ENCODE measurements at places on chromosomes 2 and 18.

GRCh38 chr2:198321522-198322088 is 517.2 kb downstream of the PLCL1 start:
- DNase-seq = peak; percentile 57

DNA sequence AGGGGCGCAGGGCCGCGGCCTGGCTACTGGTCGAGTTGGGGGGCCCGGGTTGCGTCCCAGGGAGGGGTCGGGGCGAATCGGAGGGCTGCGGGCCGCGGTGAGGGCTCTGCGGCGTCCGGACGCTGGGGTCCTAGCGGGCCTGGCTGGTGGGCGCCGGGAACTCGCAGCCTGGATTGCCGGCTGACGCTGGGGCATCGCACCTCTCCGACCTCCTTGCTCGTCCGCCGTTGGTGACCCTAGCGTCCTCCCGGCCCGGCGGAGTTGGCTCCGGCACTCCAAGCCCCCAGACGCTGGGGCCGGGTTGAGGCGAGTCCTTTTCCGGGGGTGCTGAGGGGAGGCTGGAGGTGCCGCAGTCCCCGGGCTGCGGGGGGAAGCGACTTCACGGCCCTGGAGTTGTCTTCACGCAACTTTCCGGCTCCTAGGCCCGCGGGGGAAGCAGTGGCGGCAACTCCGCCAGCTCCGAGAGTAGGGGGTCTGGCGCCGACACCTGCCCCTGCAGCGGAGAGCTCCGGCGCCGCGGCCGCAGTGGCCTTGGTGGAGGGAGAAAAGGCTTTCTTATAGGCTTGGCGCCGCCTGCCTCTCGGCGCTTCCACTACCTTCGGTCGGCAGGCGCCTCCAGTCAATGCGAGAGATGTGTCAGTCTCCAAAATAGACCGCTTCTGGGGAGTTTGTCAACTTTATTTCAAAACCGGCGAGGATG is 70.3 kb downstream of the HAUS1 start:
- peak; percentile 71 for DNase-seq

GRCh38 chr2:135219226-135219625 is 167.1 kb downstream of the RAB3GAP1 start:
- no peak for DNase-seq

DNA sequence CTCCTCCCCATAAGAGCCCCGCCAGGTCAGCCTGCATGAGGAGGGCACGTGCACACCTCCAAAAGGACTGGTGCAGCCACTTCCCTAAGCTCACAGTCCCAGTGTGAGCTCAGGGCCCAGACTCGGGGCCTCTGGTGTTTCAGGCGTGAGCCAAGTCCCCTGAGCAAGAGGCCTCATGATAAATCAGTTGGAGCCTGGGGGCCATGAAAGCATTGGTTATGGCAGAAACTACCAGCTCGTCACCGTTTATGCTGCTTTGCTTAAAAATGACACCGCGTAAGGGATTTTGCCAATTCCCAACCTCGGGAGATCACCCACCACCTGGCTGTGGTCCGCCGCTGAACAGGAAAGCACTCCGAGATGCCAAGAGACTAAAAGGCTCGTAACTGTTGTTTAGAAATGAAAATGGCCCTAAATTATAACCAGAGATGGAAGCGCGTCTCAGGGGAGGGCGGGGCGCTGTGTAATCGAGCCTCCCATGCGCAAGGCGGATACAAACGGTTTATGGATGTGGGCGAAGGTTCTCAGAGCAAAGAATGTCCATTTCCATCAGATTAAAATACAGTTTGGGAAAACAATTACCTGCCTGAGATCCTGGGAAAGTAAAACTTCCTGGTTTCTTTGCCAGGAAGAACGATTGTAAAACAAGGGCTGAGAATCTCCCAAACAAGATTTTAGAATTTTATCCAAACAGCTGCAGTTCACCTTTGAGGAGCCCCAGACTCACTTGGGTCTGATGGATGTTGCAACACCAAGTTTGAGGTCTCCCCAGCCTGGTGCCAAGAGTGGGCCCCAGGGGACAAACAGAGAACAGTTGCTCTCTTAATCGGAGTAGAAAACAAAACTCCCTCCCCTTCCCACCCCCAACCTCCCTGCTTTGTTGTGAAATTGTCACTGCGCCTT is 141.4 kb downstream of the BCL2 start:
- DNase-seq = no peak

DNA sequence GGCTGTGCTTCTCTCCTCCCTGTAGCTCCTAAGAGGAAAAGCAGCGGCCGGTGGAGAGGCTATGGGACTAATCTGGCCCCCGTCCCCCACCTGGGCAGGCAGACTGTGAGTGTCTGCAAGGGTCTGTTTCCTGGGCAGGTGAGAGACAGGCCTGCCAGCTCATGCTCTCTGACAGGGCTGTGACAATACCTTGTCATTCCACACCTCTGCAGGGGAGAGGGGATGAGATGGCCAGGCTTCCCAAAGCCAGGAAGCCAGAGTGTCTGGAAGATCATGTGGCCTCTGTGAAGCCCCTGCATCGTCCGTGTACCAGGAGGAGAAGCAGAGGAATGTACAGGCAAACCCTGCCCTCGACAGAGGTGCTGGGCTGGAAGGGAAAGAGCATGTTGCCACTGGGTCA is 142.5 kb upstream of the GATA6 start:
- DNase-seq = peak; percentile 100

- peak; percentile 26 for DNase-seq
Measured at GRCh38 chr2:14330884-14331283, 301.6 kb upstream of the LRATD1 start.

DNA sequence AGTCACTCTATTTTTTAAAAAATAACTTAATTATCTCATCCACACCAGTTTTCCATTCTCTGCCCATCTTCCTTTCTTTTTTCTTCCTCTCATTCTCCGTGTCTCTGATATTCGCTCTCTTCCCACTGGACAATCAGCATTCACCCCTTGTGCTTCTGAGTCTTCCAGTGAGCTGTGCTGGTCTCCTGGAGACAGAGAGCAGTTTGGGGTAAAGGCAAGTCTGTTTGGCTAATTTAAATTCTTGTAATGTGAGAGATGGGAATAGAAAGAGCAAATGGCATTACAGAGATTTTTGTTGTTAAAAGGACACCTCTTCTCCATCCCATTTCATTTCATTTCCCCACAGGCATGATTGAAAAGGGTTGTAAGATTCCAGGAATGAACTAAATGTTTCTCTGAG is 107.5 kb downstream of the DTNA start:
- DNase-seq = no peak

- no peak for DNase-seq
Measured at GRCh38 chr18:75010689-75011088, 198.2 kb downstream of the PTGR3 start.

GRCh38 chr2:224984637-224985036 is 57.6 kb downstream of the DOCK10 start:
- no peak for DNase-seq

GRCh38 chr18:36828157-36828629 is 609 bp downstream of the TPGS2 start:
- peak; percentile 64 for DNase-seq

DNA sequence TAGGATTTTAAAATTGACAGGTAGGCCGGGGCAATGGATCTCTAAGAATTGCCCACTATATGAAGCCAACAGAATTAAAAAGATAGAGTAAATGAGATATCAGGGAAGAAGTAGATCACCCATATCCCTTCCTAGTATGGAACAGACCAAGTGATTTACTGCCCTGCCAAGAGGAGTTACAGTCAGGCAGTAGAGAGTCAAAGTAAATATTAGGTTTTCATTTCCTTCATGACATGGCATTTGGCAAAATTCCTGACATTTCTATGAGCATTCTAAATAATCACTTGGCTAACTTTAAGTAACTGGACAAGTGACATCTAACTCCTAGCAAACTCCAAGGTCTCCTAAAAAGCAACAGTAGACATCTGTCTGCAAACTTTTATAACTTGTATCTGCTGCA is 33.5 kb downstream of the GALNT5 start:
- no peak for DNase-seq

DNA sequence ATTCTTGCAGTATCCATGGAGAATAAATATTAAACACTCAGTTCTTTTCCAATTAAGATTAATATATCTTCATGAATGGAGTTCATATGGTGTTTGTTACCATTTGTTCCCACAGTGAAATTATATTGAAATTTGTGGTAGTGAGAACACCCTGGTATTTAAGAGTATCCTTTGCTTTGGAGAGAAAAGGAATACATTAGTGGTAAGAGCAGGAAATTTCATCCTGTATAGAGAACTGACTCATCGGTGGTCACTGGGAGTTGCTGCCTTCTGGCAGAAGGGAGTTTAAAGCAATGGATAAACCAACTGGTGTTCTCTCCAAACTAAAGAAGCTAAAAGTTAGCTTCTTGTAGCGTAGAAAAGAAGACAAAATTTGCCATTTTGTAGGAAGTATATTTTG is 107.3 kb downstream of the MYO1B start:
- DNase-seq = no peak

- DNase-seq = no peak
Measured at GRCh38 chr2:238467792-238468191, 41.1 kb downstream of the ASB1 start.

GRCh38 chr2:240456447-240457222 is 21.2 kb downstream of the GPC1 start:
- DNase-seq = no peak

GRCh38 chr2:3233877-3234276 is 143.7 kb downstream of the EIPR1 start:
- no peak for DNase-seq

GRCh38 chr2:79621252-79621651 is 108.4 kb downstream of the CTNNA2 start:
- no peak for DNase-seq

DNA sequence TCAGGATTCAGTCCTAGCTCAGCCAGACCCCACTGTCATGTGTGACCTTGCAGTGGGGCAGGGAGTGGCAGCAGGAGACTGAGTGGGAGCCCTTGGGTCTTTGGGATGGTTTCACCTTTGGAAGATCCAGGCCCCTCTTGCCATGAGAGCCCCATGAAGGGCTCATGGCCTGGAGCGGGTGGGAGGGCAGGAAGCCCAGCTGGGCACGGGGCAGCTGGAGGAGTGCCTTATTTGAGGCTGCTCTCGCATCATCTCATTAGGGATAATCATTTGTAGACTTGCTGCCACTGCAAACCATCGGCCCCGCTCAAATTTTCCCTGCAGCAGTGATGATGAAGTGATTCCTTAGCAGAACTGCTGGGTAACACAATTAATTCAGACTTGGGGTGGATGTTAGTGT is 73.9 kb downstream of the TGOLN2 start:
- no peak for DNase-seq

DNA sequence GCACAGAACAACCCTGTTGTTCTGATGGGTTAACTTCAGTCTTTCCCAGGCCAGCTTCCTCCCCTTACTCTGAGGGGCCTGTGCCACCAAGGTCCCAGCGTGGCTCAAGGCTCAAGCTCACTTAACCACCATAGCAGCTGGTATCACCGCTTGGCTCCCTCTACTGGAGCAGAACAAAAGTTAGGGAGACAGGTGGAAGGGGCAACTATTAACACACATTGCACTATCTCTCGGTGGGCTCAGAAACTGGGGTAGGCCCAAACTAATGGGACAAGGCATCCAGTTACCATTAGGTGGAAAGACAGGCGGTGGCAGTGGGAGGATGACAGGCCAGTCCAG is 88.7 kb upstream of the ATL2 start:
- DNase-seq = peak; percentile 82

DNA sequence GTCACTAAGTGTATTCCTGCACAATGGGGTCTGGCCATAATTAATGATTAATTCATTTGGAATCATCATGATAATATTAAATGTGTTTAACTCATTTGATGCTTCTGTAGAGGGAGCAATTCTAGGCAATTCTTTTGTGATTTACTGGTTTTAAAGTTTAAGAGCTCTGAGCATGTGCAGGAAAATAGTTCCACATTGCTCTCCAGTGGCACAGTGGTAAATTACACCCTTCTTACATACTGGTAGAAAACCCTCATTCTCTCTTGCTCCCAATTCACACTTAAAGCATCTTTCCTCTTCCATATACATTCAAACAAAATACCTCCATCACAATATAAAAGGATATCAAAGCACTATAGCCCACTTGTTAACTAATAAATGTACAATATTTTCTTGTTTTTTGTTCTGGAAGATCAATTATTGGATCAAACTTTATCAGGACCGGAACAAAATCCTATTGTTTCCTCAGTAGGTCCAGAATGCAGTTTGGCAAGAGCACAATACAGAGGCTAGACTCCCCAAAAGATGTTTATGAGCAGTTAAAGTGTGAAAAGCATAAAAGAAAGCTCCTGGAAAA is 844.3 kb downstream of the MBD2 start:
- peak; percentile 56 for DNase-seq

GRCh38 chr18:44067186-44067585 is 613.5 kb upstream of the SETBP1 start:
- DNase-seq = no peak

- no peak for DNase-seq
Measured at GRCh38 chr2:172311921-172312345, 115.5 kb upstream of the ITGA6 start.

DNA sequence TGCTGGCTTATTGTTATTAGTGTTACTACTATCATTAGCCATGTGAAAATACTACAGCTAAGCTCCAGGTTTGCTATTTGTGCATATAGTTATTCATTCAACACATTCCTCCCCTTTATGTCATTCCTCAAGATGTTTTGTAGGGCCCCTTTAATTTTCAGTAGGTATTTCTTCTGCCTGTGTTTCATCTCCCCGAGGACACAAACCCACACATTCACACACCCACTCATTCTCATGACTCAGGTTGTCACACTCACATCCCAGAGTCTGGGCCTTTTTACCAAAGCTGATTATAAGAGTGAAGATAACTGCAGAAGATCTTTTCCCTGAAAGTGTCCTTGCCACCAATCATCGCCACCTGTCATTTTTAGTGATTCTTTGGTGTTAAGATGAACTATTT is 68.6 kb upstream of the SPOPL start:
- no peak for DNase-seq

- no peak for DNase-seq
Measured at GRCh38 chr2:214192711-214193110, 218.1 kb upstream of the VWC2L start.

DNA sequence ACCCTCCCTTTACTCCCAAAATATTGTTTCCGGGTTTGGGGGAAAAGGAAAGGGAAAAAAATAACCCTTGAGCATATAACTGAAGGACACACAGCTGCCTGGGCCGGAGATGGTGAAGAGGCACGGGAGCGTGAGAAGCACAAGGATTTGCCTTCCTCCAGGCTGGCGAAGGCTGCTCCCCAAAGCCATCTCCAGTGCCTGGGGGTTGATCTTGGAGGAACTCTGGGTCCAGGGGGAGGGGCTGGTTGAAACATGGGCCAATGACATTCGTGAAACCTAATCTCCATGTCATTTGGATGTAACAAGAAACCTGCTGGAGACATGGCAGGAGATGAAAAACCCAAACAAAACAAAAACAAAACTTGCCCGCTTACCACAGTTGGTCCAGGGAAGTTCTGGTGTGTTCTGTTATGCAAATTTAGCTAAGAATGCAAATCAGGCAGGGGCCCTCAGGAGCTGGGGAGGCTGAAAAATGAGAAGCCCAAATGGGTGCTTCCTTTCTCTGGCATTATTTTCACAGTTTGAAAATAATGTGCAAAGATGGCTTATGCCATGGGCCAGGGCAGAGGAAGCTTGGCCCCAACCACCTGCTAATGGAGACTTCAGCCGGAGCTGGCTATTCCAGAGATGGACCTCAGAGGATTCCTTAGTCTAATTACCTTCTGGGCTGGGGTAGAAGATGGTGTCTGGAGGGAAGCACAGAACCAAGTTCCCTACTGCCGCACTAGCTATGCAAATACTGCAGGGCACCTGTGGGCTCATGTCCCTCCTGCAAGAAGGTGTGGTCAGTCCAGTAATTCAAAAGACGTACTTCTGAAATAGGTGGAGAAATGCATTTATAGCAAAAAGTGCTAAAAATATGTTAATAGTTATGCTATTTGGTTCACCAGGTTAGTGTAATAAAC is 180.9 kb downstream of the BCL2 start:
- peak; percentile 68 for DNase-seq

Data from mesendoderm (in vitro differentiated cells).